K562 (cell line): ENCODE measurements at places on chromosomes 7 and 10. TPM values are rescaled to one million over a fixed set of nuclear protein-coding genes. Genes with fewer than 3 reads are reported as not detected.
A peak's percentile ranks its signal among the peaks of the same experiment; 100 is the strongest.

ZNF33B gene
- 13.9 and 15.4 TPM in 2 replicates for total RNA-seq

IQUB gene
- total RNA-seq = 1.1 and 1.9 TPM in 2 replicates

PON3 gene
- total RNA-seq = not detected in 2 replicates

ANKRD2 gene
- not detected in 2 replicates for total RNA-seq

LIPF gene
- total RNA-seq = not detected in 2 replicates

CPVL gene
- total RNA-seq = 1.1 and 2.0 TPM in 2 replicates

- no peaks in the 10 kb centered on the region for H3K4me1 ChIP-seq
- peak; percentile 39 for DNase-seq
- H3K27ac ChIP-seq = peak overlapping the region; percentile 58; the same call in 2 of the 3 replicates
- no peak overlapping the region for H3K4me3 ChIP-seq
- no peaks in the 10 kb centered on the region for H3K36me3 ChIP-seq
Observed at GRCh38 chr7:142807855-142808460, 37.2 kb downstream of the PRSS2 start.

GRCh38 chr10:87618566-87619423, 40.9 kb upstream of the PAPSS2 start:
- H3K36me3 ChIP-seq = no peaks in the 10 kb centered on the region
- H3K4me3 ChIP-seq = no peak overlapping the region
- H3K4me1 ChIP-seq = no peaks in the 10 kb centered on the region
- DNase-seq = no peak
- H3K27ac ChIP-seq = no peak overlapping the region

DNA sequence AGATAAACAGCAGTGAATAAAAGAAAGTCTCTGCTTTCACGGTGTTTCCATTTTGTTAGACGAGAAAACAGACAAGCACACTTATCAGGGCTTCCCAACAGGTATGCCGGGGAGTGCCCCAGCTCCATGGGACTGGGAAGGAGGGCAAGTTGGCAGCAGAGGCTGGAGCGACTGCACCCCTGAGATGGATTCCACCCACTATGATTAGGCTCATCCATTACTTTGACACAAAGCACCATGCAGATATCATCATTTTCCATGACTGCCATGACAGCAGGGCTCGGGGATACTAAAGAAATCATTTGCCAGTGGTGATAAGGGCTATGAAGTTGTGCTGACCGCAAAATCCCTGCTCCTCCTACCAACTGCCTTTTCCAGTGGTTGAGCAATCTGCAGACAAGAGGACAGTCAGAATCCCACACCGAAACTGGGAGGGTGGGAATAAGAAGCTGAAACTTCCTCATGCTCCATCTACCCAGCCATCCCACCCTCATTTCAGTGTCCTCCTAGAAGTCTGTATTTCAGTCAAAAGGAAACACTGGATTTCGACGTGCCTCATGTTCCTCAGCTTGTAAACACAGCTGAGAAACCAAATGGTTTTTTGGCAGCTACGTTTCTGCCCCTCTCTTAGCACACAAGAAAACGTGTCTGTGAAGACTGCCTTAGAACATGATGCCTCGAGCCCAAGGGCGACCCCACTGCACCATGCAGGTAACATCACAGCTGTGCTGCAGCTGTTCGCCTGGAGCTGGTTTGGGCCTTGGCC, 15.5 kb downstream of the CREB3L2 start:
- H3K4me3 ChIP-seq = no peak overlapping the region
- peak overlapping the region; percentile 38 for H3K27ac ChIP-seq
- DNase-seq = no peak
- peaks cover 57% of the 10 kb centered on the region for H3K4me1 ChIP-seq
- H3K36me3 ChIP-seq = peaks cover 22% of the 10 kb centered on the region

DNA sequence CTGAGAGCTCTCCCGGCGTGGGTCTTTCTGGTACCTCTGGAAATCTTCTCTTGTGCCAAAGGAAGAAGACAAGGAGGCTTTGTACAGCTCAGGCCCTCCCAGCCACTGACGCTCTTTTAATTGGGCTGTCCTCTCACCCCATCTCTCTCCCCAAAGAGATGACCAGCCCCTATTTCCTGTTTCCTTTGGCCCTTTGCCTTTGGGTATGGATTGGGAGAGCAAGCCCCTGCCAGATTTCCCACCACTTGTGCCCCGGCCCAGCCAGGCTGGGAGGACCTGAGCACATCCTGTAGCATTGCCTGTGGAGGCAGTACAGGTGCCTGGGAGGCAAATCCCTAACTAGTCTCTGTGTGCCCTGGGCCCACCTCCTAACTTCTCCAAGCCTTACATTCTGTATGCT, 5.7 kb upstream of the PLAC9 start:
- DNase-seq = no peak
- H3K27me3 ChIP-seq = peaks cover 17% of the 10 kb centered on the region
- H3K4me3 ChIP-seq = no peak overlapping the region
- H3K4me1 ChIP-seq = no peaks in the 10 kb centered on the region
- H3K36me3 ChIP-seq = no peaks in the 10 kb centered on the region
- no peak overlapping the region for H3K27ac ChIP-seq

DNA sequence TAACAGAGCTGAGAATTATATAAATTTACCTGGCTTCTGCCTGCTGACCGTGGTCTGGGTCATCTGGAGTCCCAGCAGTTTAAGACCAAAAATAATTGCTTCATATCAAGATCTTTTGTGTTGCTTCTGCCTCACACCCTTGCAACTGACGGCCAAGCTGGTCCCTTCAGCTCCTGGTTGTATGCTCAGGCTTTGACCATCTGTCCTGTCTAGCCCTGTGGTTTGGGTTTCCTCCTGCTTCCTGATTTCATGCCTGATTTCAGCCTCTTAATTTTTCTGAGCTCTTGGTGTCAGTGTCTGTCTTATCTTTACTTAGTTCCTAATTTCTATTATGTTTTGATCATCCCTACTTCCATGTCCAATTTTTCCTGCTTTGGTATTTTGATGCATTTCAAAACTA, 87.9 kb upstream of the PLXDC2 start:
- no peaks in the 10 kb centered on the region for H3K36me3 ChIP-seq
- no peak overlapping the region for H3K27ac ChIP-seq
- no peak overlapping the region for H3K4me3 ChIP-seq
- H3K27me3 ChIP-seq = no peaks in the 10 kb centered on the region
- DNase-seq = no peak

DNA sequence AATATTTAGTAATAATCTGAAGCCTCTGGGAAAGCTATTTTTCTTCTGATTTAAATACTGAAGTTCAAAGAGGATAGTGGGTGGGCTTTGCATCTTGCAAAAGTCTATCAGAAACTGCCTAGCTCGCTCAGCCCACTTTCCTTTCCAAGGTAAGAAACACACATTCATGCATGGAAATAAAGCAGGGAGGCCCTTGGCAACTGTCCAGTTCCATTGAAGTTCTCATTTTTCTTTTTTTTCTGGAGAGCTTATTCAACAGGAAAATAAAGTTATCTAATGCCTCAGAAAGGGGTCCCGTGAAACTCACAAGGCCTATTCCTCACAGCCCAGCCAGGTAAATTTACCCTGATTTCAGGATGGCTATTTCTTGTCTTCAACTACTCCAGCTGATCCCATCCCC, 654.9 kb downstream of the KCNMA1 start:
- H3K4me1 ChIP-seq = no peaks in the 10 kb centered on the region
- H3K27me3 ChIP-seq = no peaks in the 10 kb centered on the region
- no peak overlapping the region for H3K4me3 ChIP-seq
- no peak overlapping the region for H3K27ac ChIP-seq
- H3K36me3 ChIP-seq = no peaks in the 10 kb centered on the region

- DNase-seq = no peak
- peaks cover 4% of the 10 kb centered on the region; the same call in 2 of the 3 replicates for H3K4me1 ChIP-seq
- no peaks in the 10 kb centered on the region for H3K36me3 ChIP-seq
- H3K27me3 ChIP-seq = no peaks in the 10 kb centered on the region
Observed at GRCh38 chr10:49272251-49273081, 26.5 kb upstream of the C10orf71 start.

- DNase-seq = no peak
- peaks cover 85% of the 10 kb centered on the region for H3K4me1 ChIP-seq
- H3K27me3 ChIP-seq = no peaks in the 10 kb centered on the region
- peak overlapping the region; percentile 43; the same call in 2 of the 3 replicates for H3K27ac ChIP-seq
Observed at GRCh38 chr7:101241015-101241363, 3.4 kb upstream of the CLDN15 start.

DNA sequence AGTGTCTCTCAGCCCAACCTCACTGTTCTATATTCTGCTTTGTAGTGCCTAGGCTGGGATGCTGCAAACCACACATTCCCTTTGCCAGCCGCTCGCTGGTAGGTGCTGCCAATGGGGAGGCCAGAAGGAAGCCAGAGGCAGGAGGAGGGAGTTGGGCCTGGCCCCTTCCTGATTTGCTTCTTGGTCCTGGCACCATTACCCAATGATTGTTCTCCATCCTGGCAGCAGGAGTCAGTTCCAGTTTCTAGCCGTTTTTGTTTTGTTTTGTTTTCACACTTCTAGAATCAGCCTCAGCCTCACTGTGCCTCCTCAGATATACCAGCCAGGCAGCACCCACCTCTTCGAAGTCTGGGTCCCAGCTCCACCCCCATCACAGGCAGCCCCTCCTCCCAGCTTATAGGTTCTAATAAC, 27.4 kb upstream of the LOXL4 start:
- no peak overlapping the region for H3K27ac ChIP-seq
- H3K27me3 ChIP-seq = peaks cover 3% of the 10 kb centered on the region; the same call in 1 of the 3 replicates
- no peak overlapping the region for H3K4me3 ChIP-seq
- no peaks in the 10 kb centered on the region for H3K4me1 ChIP-seq
- no peaks in the 10 kb centered on the region for H3K36me3 ChIP-seq

- H3K4me3 ChIP-seq = no peak overlapping the region
- H3K4me1 ChIP-seq = no peaks in the 10 kb centered on the region; the same call in 2 of the 3 replicates
- DNase-seq = no peak
- H3K27ac ChIP-seq = no peak overlapping the region
- H3K27me3 ChIP-seq = no peaks in the 10 kb centered on the region
Observed at GRCh38 chr10:119702583-119702982, 23.3 kb upstream of the INPP5F start.

DNA sequence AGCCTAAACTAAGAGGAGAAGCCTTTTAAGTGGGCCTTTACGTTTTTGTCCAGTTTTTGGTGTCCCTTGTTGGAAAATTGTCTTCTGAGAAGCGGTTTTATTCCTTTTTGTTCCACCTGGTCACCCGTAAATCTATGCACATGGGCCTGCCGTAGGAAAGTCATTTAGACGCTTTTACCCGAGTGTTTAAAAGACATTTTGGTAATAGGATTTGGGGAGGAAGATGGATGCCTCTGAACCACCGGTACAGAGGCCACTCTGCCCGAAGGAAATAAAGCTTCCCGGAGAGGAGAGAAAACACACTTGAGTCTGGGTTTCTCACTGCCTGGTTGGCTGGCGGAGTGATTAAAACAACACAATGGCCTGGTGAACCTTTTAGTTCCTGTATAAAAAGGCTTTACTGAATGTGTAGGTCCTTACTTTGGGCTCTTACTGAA, 760 bp downstream of the THNSL1 start:
- no peaks in the 10 kb centered on the region; the same call in 2 of the 3 replicates for H3K36me3 ChIP-seq
- DNase-seq = no peak
- peaks cover 7% of the 10 kb centered on the region for H3K4me1 ChIP-seq
- H3K4me3 ChIP-seq = peak overlapping the region; percentile 49
- no peaks in the 10 kb centered on the region for H3K27me3 ChIP-seq
- peak overlapping the region; percentile 94 for H3K27ac ChIP-seq

DNA sequence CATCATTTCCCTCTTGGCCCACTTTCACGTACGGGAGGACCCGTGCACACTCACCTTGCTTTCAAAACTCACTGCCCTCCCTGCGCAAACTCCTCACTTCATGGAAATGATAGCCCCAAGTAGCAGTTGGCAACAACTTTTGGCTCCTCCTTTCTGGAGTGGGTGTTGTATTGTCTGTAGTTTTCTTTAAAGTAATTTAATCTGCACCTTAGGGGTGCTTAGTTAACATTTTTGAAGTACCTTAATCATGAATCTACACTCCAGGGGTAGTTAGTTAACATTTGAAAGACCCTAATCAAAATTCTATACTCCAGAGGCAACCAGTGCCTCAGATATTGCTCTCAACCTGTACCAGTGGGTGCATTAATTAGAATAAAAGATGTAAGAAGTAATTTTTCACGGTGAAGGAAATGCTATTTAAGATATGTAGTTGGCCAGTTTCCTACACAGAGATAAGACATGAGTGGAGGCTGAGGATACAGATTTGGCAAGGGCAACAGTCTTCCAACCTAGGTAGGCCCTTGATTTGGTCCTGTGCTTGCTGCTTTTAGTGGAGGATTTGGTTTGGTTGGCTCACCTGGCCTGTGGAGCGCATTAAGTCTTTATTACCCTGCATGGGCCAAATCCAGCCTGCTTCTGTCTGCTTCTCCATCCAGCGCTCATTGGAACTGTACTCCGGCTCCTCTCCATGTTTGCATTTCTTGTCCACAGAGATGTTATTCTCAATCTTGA, 93.0 kb downstream of the EXOC4 start:
- H3K4me1 ChIP-seq = no peaks in the 10 kb centered on the region
- H3K27ac ChIP-seq = no peak overlapping the region
- DNase-seq = no peak
- H3K4me3 ChIP-seq = no peak overlapping the region

GRCh38 chr7:27155816-27156507, 513 bp downstream of the HOXA7 start:
- no peaks in the 10 kb centered on the region for H3K36me3 ChIP-seq
- no peak overlapping the region for H3K4me3 ChIP-seq
- no peak for DNase-seq
- no peak overlapping the region for H3K27ac ChIP-seq
- no peaks in the 10 kb centered on the region for H3K4me1 ChIP-seq
